ENCODE measurements at places on chromosomes 2 and 18.

DNA sequence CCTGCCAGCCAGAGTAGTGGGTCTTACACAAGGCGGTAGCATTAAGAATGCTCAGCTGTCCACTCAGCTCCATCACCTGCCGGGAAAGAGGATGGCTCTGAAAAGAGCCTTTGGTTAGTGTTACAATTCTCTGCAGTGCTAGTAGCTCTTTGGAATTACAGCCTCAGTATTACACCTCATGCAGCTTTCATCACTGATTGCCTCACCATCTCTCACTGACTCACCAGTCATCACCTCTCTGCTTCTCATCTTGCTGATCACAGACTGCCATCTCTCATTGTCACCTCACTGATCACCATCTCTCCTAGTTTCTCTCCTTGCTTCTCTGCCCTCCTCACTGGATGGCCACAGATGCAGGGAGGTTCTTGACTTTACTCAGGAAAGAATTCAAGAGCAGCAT lies 573.5 kb upstream of the SETBP1 start:
- H3K36me3 ChIP-seq = no peaks in the 10 kb centered on the region
- H3K27me3 ChIP-seq = no peaks in the 10 kb centered on the region
- H3K4me3 ChIP-seq = no peak overlapping the region
- no peaks in the 10 kb centered on the region for H3K4me1 ChIP-seq

GRCh38 chr18:73613706-73614340 lies 533.8 kb downstream of the FBXO15 start:
- H3K27ac ChIP-seq = no peak overlapping the region
- H3K4me1 ChIP-seq = peaks cover 9% of the 10 kb centered on the region

GRCh38 chr2:72271766-72272641 lies 124.3 kb upstream of the CYP26B1 start:
- peaks cover 2% of the 10 kb centered on the region for H3K27me3 ChIP-seq
- H3K4me1 ChIP-seq = peaks cover 12% of the 10 kb centered on the region

- peaks cover 13% of the 10 kb centered on the region for H3K4me1 ChIP-seq
- H3K36me3 ChIP-seq = no peaks in the 10 kb centered on the region
- no peak for DNase-seq
- peaks cover 11% of the 10 kb centered on the region for H3K27me3 ChIP-seq
These were observed 211.9 kb upstream of the SMIM21 start for GRCh38 chr18:75639472-75639831.

DNA sequence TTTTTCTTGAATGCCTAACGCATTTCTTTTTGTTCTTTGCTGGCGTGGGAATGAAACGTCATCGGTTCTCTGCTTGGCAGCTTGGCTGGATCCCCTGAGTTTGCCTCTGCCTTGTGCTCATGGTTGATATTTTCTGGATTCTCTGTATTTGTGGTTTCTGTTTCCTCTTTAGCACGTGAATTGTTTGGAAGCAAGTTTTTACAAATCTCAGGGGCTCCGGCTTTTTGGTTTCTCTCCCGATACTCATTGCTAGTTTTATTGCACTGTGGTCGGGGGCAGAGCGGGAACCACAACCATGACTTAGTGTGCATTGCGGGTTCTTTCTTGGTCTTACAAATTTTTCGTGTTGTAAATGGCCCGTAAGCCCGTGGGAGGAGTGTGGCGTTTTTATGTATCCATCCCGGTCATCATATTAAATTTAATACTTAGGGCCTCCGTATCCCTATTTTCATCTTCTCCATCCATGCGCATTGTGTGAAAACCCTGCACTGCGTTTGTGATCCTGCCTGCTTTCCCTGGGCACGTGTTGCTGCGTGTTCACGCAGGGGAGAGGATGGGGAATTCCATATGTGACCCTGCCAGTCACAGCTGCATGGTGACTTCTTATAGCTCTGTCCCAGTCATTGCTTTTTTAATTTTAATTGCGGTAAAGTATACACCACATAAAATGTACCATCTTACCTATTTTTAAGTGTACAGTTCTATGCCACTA lies 9.4 kb downstream of the RAMP1 start:
- H3K27ac ChIP-seq = no peak overlapping the region
- no peaks in the 10 kb centered on the region for H3K36me3 ChIP-seq
- H3K27me3 ChIP-seq = peaks cover 9% of the 10 kb centered on the region
- H3K4me1 ChIP-seq = peaks cover 12% of the 10 kb centered on the region

GRCh38 chr2:210267698-210268097 lies 42.5 kb upstream of the ACADL start:
- DNase-seq = no peak
- no peaks in the 10 kb centered on the region for H3K4me1 ChIP-seq
- no peaks in the 10 kb centered on the region for H3K27me3 ChIP-seq
